Head of caudate nucleus (tissue), 42 donors: ENCODE measurements at places on chromosomes 7 and 10.

- DNase-seq = no peak
These were observed 5.7 kb downstream of the C10orf67 start for GRCh38 chr10:23338886-23339285.

- DNase-seq = peak; percentile 80
These were observed 1.8 kb upstream of the ZNF503 start for GRCh38 chr10:75403144-75403938.

DNA sequence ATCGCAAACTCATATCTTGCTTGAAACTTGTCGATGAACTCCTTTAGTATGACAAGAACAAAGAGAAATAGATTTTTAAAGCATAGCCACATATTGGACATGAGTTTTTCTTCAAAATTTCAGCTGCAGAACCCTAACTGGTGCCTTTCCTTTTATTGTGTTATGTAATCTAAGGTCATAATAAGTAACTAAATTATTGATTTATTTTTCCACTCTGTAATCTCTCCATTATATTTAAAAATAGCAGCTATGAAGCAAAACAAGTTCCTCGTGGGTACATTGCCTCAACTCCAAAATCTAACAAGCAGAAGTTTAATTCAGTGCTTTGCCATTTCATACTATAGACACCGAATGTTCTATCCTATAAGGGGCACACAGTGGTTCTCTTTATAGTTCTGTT, 159.2 kb upstream of the PRSS1 start:
- DNase-seq = no peak

DNA sequence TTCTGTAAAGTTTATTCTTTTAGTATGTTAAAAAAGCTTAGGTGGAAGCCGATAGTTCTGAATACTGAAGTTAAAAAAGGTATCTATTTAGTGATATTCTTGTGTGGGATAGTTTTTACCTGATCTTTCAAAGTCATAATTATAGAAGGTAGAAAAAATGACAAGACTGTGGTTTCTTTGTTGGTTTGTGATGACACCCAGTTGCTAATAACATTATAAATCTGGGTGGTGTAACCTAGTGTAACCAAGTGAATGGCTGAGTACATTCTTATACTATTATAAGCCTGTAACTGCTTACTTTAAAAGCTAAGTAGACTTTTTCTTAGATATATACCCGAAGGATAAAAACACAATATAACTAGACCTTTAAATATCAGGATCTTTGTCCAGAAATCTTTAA, 2.3 kb downstream of the CDK13 start:
- DNase-seq = no peak

DNA sequence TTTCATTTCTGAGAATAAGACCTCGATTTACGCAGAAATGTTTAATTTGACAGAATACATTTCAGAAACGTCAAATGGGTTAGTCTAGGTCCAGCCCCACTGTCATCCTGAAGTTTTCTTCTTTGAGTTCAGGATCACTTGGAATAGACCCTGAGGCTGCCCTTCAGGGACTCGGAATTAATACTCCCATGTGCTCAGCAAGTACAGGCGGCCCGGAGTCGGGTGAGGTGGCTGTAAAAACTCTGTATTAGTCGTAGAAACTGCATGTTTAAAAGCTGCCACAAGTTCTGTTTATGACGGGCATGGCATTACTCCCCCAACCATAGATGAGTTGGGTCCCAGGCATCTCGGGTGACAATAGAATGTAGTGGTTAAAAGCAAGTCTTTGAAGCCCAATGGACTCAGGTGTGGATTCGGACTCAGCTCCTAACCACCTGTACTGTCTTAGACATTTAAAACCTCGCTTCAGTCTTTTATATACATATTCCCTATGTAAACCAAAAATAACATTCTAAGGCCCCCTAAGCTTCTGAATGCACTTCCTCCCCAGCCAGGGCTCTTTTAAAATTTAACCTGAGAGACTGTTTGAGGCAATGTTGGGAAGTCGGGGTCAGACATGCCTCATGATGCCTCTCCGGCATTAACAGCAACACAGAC, 216.3 kb downstream of the ADARB2 start:
- no peak for DNase-seq

- no peak for DNase-seq
These were observed 4.9 kb downstream of the ARMC3 start for GRCh38 chr10:22932626-22933370.
